ENCODE measurements at places on chromosomes 4 and X. TPM values are rescaled to one million over a fixed set of nuclear protein-coding genes. Genes with fewer than 3 reads are reported as not detected.

DNA sequence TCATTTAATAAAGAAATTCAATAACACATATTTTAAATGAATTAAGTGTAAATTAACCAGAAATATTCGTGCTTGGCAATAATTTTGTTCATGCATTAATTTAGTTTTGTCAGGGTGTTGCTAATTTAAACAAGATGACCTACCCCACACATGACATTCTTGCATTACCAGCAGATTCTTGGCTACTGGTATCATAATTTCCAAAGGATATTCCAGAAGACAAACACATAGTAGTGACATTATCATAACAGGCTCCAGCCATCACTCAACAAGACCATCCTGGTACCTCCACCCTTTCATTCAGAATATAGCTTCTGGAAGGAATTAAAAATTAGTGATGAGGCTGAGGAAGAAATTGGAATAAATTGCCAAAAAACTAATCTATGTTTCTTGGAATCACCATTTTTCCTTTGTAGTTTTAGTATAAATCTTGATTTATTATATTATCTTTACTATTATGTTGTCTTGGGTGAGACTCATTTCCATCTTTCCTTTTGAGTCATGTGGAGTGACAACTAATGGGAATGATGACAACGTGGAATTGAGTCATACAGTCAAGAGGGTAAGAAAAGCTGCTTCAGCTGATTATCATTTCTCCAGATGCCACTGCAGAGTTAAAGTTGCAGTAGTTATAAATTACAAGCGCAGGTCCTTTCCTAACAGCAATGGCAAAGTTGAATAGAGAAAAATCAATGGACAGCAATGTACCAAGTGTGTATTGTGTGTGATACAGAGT, 30.9 kb upstream of the HHIP start:
- no peak for DNase-seq

DNA sequence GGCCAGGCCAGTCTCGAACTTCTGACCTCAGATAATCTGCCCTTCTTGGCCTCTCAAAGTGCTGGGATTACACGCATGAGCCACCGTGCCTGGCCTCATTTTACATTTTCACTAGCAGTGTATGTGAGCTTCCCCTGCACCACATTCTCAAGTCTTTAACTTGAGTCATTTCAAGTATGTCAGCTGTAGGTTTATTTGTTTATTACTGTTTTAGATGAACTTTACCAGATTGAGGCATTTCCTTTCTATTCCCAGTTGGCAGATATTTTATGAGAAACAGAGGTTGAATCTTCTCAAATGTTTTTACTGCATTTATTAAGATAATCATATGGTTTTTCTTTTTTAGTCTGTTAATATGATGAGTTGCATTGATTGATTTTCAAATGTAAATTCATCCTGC, 114.6 kb upstream of the SH3RF1 start:
- DNase-seq, result no peak

GRCh38 chr4:161133586-161134276, 1030.1 kb downstream of the FSTL5 start:
- no peak for DNase-seq

GRCh38 chrX:133448512-133449076, 33.3 kb upstream of the GPC4 start:
- no peak for DNase-seq

DNA sequence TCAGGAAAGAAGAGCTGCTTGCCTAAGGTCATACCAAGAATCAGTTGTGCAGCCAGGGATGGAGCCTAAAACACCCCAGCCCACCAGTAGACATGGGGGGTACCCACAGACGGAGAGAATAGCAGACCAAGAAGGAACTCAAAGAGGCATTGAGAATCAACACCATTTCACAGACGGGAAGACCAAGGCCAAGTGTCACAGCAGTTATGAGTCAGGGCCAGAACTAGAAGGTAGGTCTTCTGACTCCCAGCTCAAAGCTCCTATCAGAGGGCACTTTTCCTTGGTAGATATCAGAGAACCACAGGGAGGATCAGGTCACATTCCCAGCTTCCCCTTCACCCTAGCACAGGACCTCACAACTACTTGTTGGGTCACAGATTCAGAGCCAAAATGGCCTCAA, 14.5 kb downstream of the OTUD5 start:
- DNase-seq, result no peak

DNA sequence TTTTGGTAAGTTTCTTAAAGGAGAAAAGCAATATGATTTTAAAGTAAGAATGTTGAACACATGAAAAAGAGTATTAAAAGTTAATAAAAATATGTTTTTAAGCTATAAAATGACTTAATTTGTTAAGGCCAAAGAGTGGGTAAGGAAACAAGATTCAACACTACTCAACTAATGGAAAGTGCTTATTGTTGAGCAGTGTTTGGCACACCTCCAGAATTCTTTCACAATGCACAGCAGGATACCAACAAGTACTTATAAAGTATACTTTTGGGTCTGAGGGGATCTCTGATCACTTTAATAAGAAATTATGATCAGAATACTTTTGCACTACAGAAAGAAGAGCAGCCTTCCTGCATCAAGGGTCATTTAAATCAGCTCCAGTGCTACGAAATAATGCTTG, 5.9 kb downstream of the LAMP2 start:
- no peak for DNase-seq

- no peak for DNase-seq
Measured at GRCh38 chrX:23822397-23822796, 39.4 kb downstream of the SAT1 start.

DNA sequence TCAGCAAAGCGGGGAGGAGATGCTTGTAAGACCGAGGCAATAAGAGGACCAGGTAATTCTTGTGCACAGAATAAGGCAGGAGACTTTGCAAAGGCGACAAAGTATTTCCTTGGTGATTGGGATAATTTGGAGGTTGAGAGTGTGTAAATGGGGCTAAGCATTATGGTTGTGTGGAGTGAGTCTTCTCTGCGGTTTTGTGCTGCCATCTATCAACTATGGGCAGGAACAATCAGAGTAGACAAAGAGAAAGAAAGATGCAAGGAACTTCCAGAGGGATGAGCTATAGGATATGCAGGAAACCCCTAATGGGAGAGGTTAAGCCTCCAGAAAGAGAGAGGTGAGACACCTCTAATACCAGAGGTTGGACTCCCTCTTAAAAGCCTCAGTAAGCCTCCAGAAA, 339.8 kb downstream of the PAPSS1 start:
- DNase-seq, result no peak

DNA sequence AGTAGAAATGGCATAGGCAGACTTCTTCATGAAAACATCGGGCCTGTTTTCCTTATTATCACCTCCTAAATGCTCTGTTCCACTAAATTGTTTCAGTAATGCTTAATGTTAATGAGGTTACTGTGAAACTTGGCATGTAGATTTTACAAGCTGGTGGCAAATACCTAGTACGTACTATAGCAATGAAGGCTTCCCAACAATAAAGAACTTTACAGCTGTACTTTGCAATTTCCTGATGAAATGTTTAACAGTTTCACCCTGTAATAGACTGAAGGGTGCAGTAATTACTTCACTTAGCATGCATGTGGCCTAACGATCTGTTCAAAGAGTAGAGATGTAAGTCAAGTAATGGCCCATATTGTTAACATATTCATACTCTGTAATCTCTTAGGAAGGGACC, 524.7 kb downstream of the IL15 start:
- no peak for DNase-seq

The FAM241A gene
- polyA plus RNA-seq, result 6.6 TPM

The STK32B gene
- polyA plus RNA-seq, result 7.8 TPM

The S100G gene
- not detected for polyA plus RNA-seq

The KLKB1 gene
- polyA plus RNA-seq, result 0.22 TPM

The HTR2C gene
- not detected for polyA plus RNA-seq

The ENPP6 gene
- 25.5 TPM for polyA plus RNA-seq

The ANXA5 gene
- polyA plus RNA-seq, result 561 TPM

The DTHD1 gene
- polyA plus RNA-seq, result not detected
